ENCODE measurements at places on chromosomes 16 and 17.

DNA sequence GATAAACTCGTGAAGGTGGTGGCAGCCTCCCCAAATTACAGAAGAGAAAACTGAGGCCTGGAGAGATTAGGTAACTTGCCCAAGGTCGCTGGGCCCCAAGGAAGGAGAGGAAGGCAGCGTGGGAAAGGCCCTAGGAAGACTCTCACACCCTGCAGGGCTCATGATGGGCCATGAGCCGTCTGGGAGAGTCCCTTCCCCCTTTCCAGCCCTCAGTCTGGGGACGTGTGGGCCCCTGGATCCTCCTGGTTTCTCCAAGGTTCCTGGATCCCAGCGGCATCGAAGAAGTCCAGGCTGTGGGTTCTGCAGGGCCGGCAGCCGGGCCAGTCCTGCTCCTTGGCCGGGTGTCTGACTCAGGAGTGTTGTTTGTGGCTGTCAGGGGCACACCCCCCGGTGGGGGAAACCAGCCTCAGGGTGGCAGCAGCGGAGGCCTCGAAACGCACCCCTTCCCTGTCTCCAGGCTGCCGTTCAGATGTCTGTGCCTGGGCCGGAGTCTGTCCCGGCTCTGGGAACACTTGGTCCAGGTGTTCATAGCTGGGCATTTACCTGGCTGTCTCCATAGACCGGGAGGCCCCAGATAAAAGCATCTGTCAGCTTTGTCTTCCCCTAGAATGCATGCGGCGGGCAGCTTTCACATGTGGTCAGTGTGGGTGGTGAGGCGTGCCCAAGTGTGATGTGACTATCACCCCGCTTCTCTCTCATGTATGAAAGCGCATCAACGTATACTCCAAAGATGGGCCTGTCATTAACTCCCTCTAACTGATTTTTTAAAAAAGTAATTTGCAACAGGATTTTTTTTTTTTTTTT is 3.7 kb upstream of the RAP1GAP2 start:
- no peak for DNase-seq

DNA sequence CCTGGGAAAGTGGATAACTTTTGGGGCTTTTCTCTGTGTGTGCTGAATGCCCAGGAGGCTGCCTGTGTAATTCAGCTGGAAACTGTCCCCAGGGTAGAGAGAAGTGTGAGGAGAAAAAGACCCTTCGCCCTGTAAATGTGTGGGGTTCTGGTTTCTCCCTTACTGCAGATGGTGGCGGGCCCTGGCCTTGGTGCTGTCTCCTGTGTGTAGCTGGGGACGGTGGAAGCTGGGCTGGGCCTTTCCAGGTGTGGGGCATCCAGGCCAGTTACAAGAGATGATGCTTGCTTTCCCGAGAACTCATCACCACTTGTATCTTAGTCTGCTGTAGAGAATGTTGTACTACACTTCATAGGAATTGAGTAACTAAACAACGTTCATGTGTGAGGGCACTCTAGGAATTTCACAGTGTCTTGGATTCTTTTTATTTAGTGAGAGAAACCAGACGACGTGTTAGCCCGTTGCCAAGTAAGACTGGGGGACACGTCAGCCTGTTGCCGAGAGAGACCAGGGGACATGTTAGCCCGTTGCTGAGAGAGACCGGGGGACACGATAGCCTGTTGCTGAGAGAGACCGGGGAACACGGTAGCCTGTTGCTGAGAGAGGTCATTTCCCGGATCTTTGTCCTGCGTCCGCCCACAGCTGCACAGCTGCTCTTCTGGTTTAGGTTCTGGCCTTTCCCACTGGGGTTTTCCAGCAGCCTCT is 43.1 kb downstream of the TBCD start:
- DNase-seq = no peak

DNA sequence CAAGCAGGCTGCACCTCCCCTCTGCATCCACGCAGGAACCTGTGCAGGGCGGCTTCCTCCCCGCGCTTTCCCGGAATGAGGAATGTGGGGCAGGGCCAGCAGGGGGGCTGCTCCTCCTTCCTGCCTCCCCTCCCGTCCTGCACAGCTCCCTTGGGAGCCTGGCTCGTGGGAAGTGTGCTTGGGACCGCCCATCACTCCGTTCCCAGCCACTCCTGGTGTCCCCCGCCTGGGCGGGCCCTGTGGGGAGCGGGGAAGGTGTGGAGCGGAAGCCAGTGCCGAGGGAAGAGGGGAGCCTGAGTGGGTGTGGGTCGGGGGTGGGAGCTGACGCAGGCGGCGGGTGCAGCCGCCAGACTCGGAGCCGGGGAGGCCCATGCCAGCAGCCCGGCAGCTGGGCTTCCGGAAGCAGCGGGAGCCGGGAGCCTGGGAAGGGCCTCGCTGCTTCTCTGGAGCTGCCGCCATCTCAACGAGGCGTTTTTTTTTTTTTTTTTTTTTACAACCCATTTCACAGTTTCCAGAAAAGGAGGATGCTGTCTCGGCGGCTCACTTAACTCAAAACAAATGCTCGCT is 24.1 kb downstream of the BAHCC1 start:
- DNase-seq = no peak

GRCh38 chr17:61503961-61504360 is 51.7 kb downstream of the TBX4 start:
- no peak for DNase-seq

DNA sequence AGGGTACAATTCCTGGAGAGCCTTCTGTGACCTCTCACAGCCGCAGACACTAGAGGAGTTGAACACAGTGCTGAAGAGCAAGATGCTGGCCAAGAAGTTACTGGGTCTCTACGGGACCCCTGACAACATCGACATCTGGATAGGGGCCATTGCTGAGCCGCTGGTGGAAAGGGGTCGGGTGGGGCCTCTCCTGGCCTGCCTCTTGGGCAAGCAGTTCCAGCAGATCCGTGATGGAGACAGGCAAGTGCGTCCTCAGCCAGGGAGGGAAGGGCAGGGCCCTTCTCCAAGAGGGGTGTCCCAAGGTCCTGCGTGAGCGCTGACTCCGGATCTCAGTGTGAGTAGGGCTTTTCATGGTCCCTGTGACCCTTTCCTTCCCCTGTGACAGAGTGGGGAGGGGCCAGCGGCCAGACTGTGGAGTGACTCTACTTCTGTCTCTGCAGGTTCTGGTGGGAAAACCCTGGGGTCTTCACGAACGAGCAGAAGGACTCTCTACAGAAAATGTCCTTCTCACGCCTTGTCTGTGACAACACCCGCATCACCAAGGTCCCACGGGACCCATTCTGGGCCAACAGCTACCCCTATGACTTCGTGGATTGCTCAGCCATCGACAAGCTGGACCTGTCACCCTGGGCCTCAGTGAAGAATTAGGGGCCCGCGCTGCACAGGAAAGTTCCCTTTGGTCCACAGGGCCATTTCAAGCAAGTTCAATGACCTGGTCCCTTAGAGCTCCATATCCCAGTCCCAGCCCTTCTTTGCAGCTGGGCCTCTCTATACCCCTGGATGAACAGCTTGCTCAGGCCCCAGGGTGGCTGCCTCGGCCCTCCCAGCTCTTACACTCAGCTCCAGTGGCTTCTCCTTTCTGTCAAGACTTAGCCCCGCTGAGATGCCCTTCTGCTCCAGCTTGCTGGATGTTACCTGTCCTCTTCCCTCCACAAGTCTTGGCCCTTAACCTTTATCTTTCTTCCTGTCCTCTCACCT is 13.1 kb downstream of the MPO start:
- peak; percentile 39 for DNase-seq

GRCh38 chr17:70484496-70484895 is 315.2 kb downstream of the KCNJ2 start:
- DNase-seq = no peak

DNA sequence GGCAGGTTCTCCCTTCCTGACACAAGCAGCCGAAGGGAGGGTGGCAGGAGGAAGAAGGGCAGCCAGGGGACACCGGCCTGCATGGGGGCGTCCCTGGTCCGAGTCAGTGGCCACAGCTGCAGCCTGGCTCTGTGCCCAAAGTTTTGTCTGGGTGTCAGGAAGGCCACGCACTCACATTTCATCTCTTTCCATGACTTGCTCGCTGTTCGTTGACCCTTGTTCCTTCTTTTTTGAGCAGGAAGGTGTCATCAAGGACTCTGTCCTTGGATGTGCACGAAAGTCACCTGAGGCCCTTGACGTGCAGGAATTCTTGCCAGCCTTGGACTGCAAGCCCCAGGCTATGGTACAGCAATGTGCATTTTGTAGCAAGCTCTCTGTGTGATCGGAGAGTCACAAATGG is 93.3 kb downstream of the TNFRSF13B start:
- no peak for DNase-seq

DNA sequence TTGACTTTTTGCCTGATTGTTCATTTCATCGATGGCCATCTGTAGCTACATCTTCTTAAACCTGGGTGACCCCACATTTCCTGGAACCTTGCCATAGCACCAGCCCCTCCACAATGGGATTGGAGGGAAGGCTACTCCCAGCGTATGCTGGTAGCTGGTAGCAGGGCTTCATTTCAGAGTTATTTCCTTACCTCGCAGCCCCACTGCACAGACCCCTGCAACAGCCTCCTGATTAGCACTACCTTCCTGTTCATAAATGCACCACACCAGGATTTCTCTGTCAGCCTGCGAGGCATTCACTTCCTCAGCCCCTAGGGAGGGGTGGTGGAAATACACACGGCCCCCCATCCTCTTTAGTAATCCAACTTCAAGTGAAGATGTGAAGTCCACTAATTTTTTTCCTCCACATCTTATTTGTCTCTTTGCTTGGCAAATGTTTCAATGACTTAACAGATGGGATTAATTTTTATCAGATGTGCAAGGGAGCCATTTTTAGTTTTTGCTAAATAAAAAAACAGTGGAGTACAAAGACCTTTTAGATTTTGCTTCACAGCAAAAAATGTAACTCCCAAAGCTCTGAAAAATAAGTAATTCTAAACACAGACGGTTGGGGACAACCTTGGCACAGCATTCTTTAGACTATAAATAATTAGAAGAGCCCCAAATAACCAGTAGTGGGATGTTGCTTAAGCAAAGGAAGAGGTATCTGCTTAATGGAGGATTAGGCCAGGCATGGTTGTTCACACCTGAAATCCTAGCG is 76.6 kb downstream of the CLEC16A start:
- DNase-seq = no peak

- DNase-seq = no peak
Measured at GRCh38 chr17:31453896-31454295, 62.4 kb downstream of the RAB11FIP4 start.

DNA sequence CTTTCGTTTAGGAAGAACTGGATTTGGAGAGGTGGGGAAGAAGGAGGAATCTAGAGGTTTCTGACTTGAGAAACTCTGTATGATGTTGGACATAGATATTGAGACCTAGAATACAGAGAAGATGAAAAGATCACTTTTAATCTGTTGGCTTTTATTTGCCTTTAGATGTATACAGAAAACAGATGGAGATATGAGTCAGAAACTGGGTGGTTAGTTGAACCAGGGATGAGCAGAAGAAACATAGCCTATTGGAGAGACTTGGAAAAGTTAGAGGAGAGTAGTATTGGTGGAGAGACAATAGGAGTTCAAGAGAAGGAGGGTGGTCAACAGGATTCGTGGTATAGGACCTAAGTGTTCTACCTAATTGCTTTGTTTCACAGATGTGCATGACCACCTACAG is 5.1 kb downstream of the PHAF1 start:
- DNase-seq = no peak

DNA sequence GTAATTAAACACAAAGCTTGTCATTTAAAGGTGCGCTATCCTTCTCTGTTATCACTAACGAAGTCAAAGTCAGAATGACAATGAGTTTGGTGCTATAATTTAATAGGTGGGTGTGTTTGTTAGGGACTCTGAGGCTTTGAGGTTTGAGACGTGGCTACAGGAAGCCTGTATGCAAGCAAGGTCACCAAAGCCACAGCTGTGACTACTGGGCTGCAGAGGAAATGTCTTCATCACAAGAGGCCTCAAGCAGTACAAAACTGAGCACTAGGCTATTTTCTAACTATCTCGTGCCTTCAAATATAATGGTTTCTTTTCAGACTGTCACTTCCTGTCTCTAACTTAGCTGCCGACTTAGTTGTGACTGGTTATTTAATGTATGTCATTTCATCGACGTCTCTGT is 141.2 kb downstream of the AATF start:
- no peak for DNase-seq

DNA sequence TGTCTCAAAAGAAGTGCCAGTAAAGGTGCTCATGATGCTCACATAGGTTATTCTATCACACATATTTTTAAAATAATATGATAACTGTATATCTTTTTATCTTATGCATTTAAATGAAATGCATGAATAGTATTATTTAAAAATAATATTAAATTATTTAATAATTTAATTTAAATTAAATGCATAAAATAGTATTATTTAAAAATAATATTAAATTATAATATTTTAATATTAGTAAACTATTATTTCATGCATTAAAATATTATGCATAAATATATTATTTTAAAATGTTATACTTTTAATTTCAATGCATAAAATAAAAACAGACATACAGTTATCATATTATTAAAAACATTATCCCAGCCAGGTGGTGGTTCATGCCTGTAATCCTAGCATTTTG is 33.4 kb downstream of the TMC7 start:
- DNase-seq = no peak
